Nucleus accumbens (tissue), 56 donors: ENCODE measurements at places on chromosomes 1 and 21.

DNA sequence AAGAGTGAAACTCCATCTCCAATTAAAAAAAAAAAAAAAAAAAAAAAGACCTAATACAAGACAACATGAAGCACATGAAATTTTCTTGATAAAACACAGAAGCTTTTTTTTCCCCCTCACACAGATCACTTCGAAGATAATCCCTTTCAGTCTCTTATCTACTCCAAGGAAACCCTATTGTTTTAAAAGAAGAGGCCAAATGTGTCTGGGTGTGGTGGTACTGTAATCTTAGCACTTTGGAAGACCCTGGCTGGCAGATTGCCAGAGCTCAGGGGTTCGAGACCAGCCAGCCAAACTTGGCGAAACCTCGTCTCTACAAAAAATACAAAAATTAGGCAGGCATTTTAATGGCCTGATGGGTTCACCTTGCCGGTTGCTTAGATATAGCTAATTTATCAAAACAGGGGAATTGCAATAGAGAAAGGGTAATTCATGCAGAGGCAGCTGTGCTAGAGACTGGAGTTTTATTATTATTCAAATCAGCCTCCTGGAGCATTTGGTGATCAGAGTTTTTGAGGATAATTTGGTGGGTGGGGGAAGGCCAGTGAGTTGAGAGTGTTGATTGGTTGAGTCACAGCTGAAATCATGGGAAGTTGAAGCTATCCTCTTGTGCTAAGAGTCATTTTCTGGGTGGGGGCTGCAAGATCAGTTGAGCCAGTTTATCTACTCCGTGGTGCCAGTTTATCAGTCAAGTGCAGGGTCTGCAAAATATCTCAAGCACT lies 62.5 kb downstream of the SLC16A1 start:
- no peak for DNase-seq

DNA sequence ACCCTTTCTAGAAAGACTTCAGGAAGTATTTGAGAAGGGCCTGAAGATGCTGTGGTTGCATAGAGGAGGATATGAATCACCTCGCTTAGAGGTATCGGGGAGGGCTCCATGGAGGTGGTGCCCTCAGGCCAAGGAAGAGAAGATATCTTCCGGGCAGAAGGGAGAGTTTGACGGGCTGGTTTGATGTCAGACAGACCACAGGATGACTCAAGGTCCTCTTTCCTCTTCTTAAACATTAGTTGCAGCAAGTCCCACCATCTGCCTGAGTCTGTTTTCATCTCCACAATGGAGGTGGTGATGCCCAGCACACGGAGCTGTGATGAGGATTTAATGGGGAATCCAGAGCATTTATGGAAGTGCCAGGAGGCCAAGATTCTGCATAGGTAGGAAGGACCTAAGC lies 25.1 kb upstream of the RUNX3 start:
- no peak for DNase-seq

GRCh38 chr1:206734499-206735142 lies 36.0 kb upstream of the IL19 start:
- no peak for DNase-seq

DNA sequence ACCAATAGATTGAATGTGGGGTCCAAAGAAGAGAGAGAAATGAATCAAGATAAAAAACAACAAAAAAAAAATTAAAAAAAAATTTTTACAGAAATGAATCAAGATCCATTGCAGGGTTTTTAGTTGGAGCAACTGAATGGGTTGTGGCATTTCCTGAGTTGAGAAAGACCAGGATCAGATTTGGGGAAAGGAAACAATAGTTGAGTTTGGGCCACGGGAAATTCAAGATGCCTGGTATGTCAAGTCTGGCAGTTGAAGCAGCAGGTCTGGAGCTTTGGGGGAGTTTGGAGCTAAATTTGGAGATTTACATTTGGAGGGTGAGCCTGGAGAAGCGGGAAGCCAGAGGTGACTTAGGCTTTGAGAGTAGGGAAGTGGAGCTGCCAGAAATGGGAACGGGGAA lies 22.6 kb downstream of the ATP8B2 start:
- no peak for DNase-seq

- no peak for DNase-seq
Observed at GRCh38 chr1:38888423-38889333, 7.3 kb upstream of the GJA9 start.

DNA sequence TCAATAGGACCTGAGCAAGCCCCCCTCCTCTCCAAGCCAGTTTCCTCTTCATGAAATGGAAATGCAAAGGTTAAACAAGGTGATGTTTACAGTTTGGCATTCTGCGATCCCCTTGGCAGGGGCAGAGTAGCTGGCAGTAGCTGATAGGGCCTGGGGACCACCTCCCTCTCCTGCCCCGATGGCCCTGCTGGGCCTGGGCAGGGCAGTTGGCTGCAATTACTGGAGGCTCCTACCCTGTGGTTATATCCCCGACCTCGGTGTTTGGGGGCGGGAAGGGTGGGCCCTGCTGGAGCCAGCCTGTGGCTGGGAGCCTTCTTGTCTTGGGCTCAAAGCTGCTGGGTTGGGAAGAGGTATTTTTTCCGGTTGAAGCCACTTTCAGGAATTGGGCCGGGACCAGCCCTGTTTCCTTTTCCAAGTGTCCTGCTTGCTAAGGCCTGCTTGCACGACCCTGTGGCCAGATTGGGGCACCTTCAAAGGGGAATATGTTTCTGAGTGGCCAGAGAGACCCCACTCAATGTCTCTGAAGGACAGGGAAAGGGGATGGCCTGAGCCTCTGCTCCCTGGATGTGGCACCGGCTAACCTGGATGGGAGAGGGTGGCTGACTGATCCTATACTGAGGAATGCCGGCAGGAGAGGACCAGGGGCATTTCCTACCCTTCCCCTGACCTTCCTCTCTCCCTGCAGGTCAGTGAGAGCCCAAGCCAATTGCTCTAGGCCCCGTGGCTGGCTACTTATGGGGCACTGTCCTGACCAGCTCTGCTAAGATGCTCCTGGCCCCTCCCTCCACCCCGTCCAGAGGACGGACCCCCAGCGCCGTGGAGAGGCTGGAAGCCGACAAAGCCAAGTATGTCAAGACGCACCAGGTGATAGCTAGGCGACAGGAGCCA lies 1.9 kb downstream of the FAM110D start:
- no peak for DNase-seq

- no peak for DNase-seq
Observed at GRCh38 chr1:175733722-175734121, 9.7 kb downstream of the TNR start.
